Fibroblast of mammary gland (primary cell): ENCODE measurements at places on chromosomes 4 and X.

DNA sequence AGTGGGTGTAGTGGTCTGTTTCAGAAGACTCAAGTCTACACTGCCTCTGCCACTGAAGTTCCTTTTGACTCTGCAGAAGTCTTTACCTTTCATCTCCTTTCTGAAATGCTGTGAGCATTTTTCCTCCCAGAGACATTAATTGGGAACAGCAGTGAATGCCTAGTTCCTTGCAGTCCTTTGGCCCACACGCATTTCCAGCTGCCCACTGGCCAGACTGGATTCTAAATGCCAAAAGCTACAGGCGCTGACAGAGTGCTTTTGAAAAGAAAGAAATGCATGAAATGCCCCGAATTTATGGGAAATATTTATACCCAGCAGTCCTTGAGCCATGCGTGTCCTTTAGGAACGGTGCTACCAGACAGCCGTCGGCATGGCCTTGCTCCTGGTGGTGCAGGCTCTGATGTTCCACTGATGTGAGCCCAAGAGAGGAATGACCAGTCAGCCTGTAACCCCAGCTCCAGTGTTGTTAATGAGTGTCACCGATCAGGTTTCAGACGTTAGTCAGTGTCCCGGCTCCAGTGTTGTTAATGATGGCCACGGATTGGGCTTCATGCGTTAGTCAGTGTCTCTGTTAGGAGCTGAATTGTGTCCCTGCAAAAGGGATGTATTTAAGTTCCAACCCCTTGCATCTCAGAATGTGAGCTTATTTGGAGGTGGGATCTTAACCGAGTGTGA is 132.6 kb downstream of the TBL1X start:
- peak; percentile 10 for DNase-seq

- no peak for DNase-seq
Observed at GRCh38 chrX:108091878-108092291, 307 bp downstream of the ATG4A start.

DNA sequence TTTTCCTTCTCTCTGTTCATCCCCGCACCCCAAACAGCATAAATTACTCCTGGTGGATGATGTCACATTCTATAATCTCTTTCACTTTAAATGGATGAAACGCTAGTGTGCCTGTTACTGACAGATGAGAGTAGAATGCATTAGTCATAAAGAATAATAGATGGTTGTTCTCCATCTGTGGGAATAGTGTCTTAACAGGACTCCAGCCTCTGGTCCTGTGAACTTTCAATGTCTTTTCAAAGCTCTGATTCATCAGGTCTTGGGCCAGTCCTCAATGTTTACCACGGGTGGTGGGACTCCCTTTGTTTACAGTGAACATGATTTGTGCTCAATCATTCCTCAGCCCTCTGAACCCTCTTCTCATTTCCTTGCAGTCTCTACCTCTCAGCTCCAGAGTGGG is 182.6 kb downstream of the GABRB1 start:
- DNase-seq, result peak; percentile 93

DNA sequence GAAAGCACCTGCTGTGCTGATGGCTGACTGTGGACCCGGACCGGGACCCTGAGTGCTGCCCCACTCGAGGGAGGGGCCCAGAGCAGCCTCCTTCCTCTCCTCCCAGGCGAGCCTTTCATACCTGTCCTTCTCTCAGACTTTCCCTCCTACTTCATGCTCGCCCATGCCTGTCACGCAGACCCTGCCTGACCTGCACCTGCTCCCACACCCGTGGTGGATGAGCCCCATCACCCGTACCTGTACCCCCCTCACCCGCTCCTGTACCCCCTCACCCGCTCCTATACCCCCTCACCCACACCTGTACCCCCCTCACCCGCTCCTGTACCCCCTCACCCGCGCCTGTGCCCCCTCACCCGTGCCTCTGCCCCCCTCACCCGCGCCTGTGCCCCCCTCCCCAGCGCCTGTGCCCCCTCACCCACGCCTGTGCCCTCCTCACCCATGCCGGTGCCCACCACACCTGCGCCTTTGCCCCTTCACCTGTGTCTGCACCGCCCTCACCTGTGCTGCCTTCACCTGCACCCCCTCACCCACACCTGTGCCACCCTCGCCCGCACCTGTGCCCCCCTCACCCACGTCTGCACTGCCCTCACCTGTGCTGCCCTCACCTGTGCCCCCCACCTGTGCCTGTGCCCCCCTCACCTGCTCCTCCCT is 5.8 kb downstream of the MAEA start:
- DNase-seq, result no peak

DNA sequence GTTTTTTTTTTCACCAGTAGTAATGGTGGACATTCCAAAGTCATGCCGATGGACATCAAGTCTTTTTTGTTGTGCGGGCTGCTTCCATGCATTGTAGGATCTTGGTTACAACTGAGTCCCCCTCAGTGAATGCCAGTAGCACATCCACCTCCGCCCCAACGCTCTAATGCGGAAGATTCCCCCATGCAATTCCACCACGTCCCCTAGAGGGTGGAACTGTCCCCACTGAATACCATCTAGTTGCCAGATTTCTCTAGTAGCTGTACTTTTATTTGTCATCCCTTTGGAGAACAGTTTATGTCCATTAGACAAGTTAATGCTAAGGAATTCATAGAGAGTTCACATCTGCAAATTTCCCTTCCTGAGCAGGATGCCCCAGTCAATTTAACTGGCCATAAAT is 6.7 kb downstream of the SHISA3 start:
- DNase-seq, result no peak

DNA sequence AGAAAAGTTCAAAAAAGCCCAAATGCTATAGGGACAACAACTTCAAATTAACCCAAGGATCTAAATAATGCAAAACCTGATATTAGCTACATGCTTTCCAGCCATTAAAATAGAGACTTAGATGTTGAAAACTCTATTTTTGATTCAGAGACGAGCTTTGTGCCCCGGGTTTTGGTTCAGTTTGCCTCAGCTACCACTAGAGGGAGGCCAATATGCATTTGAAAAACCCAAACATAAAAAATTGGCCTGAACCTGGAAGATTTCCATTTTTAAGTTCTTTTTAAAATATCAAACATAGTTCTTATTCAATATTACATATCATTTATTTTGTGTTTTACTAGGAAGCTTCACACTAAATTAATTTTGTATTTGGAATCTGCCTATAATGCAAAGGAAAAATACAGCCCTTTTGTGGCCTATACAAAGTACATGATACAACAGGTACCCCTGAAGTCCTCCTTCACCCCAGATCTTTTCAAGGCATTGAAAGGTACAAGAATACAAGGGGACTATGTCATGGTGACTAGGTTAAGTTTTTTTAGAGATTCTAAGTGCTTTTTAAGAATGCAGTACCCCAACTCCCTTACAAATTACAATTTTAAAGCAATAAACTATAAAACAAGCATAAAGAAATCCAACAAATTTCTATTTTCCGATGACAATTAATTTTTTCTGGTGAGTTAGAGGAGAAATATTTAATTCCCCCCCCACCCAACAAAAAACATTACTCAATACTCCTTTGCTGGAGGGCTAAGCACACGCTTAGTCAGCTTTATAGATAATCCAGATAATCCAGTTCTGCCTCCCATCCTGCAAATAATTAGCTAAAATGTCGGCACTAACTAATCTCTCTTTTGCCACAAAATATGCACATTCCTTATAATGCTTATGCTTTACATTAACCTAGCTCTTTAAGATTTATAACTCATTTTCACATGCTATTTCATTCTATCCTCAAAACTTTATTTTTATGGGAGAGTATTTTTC is 97.7 kb upstream of the PTPN13 start:
- peak; percentile 57 for DNase-seq

DNA sequence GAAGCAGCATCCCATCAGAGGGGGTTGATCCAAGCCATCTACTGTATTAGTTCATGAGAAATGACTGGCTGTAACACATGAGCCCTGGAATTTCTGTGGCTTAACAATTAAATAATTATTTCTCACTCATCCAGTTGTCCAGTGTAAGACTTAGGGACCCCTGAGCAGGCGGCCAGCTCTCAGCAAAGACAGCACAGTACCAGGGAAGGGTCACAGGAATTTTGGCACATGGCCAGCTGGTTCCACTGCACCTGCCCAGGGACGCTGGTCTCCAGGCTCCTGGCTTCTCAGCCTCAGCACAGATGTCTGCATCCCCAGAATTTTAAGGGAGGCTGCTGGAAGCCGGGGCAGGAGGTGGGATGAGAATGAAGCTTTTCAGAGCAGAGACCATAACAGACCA is 93.7 kb upstream of the DHRSX start:
- DNase-seq, result no peak

DNA sequence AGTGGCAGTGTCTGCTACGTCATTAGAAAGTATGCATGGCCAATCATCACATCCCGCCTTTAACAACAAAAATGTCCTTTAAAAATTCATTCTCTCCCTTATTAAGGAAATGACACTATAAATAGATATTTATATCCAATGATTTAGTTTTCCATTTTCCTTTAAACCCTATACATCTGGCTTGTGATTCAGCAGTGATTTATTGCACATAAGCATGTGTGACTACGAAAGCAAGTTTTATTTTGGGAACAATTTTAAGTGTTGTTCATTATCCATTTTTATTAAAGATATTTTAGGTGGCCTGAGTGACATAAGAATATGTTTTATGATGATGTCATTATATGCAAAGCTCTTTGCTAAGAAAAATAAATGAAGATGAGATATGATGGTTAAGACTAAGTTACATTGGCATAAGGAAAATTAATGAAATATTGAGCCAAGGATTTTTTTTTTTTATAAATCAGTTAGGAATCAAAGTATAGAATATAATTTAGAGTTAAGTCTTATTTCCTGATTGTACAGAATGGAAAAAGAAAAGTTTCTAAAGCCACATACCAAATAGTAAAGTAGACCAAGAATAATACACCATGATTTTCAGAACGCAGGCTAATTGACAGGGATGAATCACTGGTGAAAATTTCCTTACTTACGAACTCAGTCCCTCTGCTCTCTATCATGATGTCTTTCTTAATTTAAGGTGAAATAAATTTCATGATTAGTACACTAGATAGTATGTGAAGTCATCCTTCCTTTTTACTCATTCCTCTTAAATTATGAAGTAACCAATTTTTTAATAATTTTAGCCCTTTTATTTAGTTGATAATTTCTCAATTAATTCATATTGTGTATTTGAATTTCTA is 822.4 kb downstream of the FAT4 start:
- DNase-seq, result no peak

- DNase-seq, result no peak
Observed at GRCh38 chr4:123366144-123366748, 30.3 kb upstream of the SPRY1 start.

DNA sequence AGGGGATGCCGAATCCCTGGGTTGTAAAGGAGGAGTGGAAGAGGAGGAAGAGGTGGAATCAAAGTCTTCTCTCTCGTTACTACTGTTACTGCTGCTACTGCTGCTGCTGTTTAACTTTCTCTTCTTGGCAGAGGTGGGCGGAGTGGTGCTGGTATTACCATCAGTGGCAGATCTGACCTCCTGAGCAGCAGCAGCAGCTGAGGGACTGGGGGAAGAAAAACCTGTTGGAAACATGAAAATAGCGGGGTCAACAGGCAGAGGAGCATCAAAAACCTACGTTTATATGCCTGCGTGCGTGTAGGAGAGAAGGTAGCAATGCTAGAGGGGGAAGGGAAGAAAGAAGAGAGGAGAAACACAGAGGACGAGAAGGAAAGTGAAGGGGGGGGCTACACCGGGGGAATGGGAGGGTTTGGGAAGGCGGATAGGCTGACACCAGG is 339 bp downstream of the CUL4B start:
- DNase-seq, result peak; percentile 47

DNA sequence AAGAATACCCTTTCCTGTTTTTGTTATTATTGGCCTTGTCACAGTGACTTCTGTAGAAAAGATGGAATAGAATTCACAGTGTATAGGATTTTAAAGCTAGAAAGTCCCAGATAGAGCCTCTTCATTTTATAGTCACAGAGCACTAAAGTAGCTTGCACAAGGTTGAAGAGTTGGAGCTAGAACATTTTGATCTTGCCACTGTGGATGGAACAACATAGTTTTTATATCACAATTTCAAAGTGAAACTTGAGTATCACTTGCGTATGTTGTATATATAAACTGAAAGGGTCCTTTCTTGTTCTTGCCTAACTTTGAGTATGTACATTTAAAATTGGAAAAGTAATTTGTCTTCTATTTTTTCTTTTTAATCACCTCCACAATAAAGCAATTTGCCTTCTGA is 2.7 kb downstream of the USO1 start:
- DNase-seq, result no peak

- peak; percentile 77 for DNase-seq
Observed at GRCh38 chr4:102500696-102501446, at the start of gene NFKB1. NFKB1 (plus strand) TSS chr4:102501359; CDS start chr4:102525519, 24,160 bp downstream.

GRCh38 chr4:24867766-24868296 is 45.0 kb downstream of the CCDC149 start:
- DNase-seq, result no peak

DNA sequence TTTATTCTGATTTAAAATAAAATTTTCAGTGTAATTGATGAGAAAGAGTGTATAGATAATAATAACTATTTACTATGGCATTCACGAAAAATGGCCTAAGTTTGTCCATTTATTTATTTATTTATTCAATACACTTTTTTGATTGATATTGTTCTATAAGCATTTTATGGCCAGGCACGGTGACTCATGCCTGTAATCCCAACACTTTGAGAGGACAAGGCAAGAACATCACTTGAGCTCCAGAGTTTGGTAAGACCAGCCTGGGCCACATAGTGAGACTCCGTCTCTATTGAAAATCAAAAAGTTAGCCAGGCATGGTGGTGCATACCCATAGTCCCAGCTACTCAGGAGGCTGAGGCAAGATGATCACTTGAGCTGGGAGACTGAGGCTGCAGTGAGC is 25.7 kb downstream of the GASK1B start:
- no peak for DNase-seq

DNA sequence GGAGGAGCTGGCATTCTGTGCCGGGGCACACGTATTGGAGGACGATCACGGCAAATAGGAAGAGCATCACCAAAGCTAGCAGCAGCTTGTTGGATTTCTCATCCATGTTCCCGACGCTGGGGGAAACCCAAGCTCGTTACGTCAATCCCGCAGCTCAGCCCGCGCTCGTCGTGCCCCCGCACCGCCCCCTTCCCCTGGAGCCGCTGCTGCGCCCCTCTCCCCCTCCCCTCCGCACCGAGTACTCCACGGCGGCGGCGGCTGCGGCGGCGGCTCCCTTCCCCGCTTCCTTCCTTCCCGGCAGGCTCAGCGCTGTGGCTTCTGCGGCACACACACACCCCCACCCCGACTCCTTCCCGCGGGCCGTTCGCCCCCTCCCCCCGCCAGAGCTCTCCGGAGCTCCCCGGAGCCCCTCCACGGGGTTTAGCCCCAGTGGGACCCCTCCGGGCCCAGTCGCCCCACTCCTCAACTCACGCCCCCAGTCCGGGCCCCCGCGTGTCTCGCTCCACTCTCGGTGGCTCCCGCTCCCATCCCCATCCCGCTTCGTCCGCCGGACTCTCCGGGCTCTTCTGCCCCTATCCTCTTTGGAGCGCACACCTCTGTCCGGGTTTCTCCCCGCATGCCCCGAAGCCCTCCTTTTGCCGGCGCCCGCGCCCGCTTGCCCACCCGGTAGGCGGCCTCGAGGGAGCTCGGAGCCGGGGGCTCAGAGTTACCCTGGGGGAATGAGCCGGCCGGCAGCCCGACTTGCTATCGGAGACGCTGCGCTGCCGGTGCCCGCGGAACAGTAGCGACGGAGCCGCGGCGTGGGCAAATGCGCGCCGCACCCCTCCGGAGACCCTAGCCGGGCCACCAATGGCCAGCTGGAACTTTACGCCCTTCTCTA is 978 bp downstream of the HS6ST2 start:
- DNase-seq, result peak; percentile 9

- peak; percentile 44 for DNase-seq
Observed at GRCh38 chr4:76212851-76213414, 691 bp downstream of the SCARB2 start.

GRCh38 chr4:187550256-187550950 is 445.2 kb upstream of the ZFP42 start:
- DNase-seq, result no peak
